ENCODE measurements at places on chromosomes 4 and X.

GRCh38 chr4:160143574-160143973, 1040.7 kb downstream of the RAPGEF2 start:
- no peak for DNase-seq

GRCh38 chrX:148755111-148755510, 254.7 kb downstream of the AFF2 start:
- no peak for DNase-seq

- no peak for DNase-seq
Measured at GRCh38 chr4:27787195-27787594, 926.6 kb downstream of the STIM2 start.

DNA sequence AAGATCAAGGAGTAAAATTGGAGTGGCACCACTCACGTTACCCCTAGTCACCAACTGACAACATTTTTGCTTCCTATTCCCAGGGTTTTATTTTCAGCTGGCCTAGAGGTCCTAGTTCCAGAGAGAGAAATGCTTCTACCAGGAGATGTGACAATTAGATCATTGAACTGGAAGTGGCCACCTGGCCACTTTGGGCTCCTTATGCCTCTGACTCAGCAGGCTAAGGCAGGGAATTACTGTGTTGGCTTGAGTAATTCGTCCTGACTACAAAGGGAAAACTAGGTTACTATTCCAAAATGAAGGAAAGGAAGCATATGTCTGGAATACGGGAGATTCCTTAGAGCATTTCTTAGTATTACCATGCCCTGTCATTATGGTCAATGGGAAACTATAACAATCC, 831.6 kb upstream of the NDST4 start:
- DNase-seq, result no peak

- DNase-seq, result no peak
Measured at GRCh38 chrX:11437642-11438379, 144.6 kb downstream of the AMELX start.

GRCh38 chr4:187158003-187158402, 434.3 kb upstream of the FAT1 start:
- DNase-seq, result no peak

DNA sequence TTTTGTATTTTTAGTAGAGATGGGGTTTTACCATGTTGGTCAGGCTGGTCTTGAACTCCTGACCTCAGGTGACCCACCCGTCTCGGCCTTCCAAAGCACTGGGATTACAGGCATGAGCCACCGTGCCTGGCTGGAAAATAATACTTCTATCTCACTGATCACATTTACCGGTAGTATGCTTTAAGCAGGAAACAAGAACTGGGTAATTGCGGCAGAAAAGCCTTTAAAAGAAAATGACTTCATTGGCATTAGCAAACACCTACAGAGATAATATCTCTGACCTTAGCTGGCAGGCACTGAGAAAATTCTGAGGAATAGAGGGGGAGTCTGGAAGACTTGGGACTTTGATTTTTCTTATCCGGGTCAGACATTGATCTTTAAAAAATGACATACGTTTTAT, 78.5 kb downstream of the SHROOM3 start:
- DNase-seq, result no peak

All from RPMI8226 (cell line).